KBM-7 (cell line): ENCODE measurements at places on chromosomes 1 and 21.
A peak's percentile ranks its signal among the peaks of the same experiment; 100 is the strongest.

GRCh38 chr1:78275456-78275855 is 215.3 kb upstream of the PTGFR start:
- no peak for DNase-seq

DNA sequence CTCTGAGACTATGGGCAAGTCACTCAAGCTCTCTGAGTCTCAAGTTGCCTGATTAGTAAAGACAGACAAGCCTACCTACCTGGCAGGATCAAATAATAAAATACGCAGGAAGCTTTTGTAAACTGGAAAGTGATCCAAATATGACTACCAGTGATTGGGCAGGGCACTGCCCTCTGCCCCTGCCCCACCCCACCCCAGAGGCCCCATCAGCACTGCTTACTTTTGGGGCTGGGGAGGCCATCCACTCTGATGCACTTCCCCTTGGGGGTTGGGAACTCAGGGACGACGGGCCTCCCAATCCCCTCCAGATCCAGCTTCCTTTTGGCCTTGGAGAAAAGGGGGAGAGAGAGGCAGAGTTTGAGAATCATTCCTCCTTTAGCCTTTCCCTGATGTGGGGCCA is 6.9 kb downstream of the E2F2 start:
- DNase-seq: no peak

DNA sequence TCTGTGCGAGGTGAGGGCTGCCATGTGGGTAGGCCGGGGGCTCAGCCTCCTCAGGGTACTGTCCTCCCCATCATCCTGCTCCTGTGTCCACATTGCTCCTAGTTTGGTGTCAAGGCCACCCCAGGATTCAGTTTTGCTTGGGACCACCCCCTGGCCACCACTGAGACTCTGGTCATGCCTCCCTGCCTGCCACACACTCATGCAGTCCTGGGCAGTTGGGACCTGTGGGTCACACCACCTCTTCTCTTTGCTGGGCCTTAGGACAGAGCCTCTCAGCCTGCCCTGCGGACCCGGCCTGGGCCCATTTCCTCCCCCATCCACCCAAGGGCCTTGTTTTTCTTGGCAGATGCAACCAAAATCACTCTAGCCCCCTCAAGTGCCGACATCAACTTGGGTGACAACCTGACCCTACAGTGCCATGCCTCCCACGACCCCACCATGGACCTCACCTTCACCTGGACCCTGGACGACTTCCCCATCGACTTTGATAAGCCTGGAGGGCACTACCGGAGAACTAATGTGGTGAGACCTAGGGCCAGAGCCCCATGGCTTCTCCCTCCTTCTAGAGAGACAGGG is 19.4 kb downstream of the TMEM81 start:
- no peak for DNase-seq

DNA sequence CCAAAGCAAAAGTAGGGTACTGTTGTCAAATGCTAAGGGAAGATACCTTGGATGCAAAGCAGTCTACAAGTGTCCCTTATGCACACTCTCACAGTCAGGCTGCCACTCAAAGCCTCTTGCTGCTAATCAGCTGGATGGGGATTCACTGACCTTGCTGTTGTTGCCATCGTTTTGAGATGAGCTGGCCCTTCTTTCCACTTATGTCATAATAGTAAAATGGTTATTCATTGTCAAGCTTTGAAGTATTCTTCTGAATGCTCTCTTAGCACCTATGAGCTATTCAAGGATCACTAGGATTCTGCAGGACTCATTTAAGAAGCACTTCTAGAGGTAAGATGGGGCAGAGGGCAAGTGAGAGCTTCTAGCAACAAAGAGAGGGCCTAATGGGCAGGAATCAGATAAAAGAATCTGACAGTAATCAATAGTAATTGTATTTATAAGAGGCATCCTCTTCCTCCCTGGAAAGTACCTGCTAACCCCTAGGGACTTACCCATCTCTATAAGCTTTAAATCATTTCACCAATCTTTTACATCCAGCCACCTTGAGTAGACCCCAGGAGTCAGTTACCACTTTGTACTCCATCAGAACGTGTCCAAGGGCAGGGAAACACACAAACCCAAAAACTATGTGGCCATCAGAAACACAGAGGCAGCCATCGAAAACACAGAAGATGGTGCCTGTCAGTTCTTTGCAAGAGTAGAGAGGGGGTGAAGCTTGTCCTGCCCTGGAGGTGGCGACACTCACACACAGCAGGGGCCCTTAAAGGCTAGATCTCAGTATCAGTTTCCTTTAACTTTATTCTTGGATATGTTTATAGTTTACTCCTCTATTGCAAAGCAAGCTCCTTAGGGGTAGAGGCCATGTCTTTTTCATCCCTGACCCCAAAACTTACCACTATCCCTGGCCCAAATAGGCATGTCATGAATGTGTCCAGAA is 103.7 kb upstream of the NFIA start:
- DNase-seq: peak; percentile 38
